ENCODE measurements at places on chromosomes 5 and 9.

- no peaks in the 10 kb centered on the region for H3K4me1 ChIP-seq
- no peak overlapping the region for H3K4me3 ChIP-seq
- H3K36me3 ChIP-seq = no peaks in the 10 kb centered on the region
- no peak for DNase-seq
- H3K27me3 ChIP-seq = no peaks in the 10 kb centered on the region
These were observed 42.3 kb upstream of the MUSK start for GRCh38 chr9:110626101-110626829.

- peaks cover 14% of the 10 kb centered on the region for H3K4me1 ChIP-seq
- no peaks in the 10 kb centered on the region for H3K27me3 ChIP-seq
- peak overlapping the region; percentile 42 for H3K4me3 ChIP-seq
- peaks cover 10% of the 10 kb centered on the region for H3K36me3 ChIP-seq
These were observed 106.2 kb downstream of the ZNF354C start for GRCh38 chr5:179166171-179166885.

- peaks cover 12% of the 10 kb centered on the region for H3K4me1 ChIP-seq
- H3K36me3 ChIP-seq = no peaks in the 10 kb centered on the region
- DNase-seq = no peak
- no peak overlapping the region for H3K4me3 ChIP-seq
- H3K27me3 ChIP-seq = peaks cover 12% of the 10 kb centered on the region
These were observed 2.0 kb downstream of the RASGEF1C start for GRCh38 chr5:180206993-180207392.

GRCh38 chr9:116900543-116900942 is 213.4 kb downstream of the TRIM32 start:
- no peaks in the 10 kb centered on the region for H3K36me3 ChIP-seq
- no peak for DNase-seq
- H3K4me3 ChIP-seq = no peak overlapping the region
- H3K27ac ChIP-seq = no peak overlapping the region
- no peaks in the 10 kb centered on the region for H3K27me3 ChIP-seq

DNA sequence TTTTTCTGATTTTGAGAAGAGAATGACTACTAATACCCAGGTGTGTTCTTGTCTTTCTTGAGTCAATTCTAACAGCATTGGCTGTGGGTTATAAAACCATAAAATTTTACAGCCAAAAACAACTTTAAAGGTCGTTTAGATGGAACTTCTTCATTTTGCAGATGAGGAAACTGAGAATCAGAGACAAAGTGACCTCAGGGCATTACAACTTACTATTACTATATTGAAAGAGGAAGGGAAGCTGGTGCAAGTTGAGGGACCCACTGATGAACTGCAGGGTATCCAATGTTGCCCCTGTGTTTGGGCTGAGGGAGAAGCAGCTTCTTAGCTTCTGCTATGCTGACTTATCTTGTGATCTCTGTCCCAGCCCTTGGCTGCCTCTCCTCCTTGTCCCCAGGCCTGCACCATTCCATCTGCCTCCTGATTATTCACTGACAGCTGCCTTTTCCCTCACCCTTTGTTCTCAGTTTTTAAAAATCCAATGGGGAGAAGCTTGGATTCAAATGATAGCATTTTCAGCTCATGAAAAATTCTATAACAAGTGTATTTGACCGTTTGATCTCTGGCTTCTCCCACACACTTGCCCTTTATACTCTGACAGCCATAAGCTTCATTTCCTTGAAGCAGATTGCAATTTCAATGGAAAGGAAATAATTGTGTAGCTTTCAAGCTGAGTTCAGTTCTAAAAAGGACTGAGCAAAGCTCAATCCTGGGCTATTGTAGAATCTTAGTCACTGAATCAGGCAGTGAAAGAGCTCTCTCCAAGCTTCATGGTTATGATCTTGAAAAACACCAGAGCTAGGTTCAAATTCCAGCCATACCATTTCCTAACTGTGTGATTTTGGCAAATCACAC is 68.5 kb downstream of the TMC1 start:
- H3K27me3 ChIP-seq = no peaks in the 10 kb centered on the region
- peak overlapping the region; percentile 7 for H3K27ac ChIP-seq
- H3K4me1 ChIP-seq = peaks cover 56% of the 10 kb centered on the region
- no peak for DNase-seq
- H3K4me3 ChIP-seq = no peak overlapping the region
- H3K36me3 ChIP-seq = no peaks in the 10 kb centered on the region

- no peaks in the 10 kb centered on the region for H3K36me3 ChIP-seq
- no peak overlapping the region for H3K27ac ChIP-seq
- H3K4me1 ChIP-seq = no peaks in the 10 kb centered on the region
- no peaks in the 10 kb centered on the region for H3K27me3 ChIP-seq
These were observed 28.6 kb upstream of the GTF2H2C start for GRCh38 chr5:69531406-69531801.

- H3K27ac ChIP-seq = peak overlapping the region; percentile 75
- no peaks in the 10 kb centered on the region for H3K27me3 ChIP-seq
- no peaks in the 10 kb centered on the region for H3K4me1 ChIP-seq
- H3K36me3 ChIP-seq = no peaks in the 10 kb centered on the region
These were observed 511 bp upstream of the SPDL1 start for GRCh38 chr5:169583101-169583423.

DNA sequence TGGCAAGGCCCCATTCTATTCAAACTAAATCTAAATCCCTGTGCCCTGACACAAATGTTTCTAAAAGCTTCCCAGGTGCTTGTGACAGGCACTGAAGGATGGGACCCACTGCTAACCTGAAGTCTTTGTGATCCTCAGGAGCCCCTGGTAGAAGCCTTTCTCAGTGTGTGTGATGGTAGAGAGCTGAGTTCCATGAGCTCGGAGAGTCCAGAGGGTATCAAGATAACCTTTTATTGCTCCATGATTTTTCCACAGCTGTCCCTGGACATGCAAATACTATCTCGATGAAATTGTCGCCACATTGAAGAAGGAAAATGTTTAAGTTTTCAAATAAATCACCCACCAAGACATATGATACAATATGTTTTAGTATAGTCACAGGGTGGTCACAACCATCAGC is 7.7 kb downstream of the CAST start:
- H3K36me3 ChIP-seq = no peaks in the 10 kb centered on the region
- no peak for DNase-seq
- H3K4me1 ChIP-seq = peaks cover 4% of the 10 kb centered on the region
- no peaks in the 10 kb centered on the region for H3K27me3 ChIP-seq
- H3K4me3 ChIP-seq = no peak overlapping the region

DNA sequence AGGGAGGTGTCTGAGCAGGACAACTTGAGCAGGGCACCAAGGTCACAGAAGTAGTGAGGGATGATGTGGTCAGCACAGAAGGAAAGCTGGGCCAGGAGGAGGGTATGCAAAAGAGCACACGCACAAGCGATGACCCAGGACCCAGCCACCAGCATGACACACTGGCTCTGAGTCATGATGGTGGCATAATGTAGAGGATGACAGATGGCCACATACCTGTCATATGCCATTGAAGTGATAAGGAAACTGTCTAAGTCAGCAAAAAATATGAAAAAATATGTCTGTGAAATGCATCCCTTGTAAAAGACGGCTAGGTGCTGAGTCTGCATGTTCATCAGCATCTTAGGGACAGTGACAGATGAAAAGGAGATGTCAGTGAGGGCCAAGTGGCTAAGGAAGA is 380 bp downstream of the OR1J1 start:
- no peak overlapping the region for H3K27ac ChIP-seq
- no peaks in the 10 kb centered on the region for H3K36me3 ChIP-seq
- H3K4me1 ChIP-seq = no peaks in the 10 kb centered on the region
- H3K4me3 ChIP-seq = no peak overlapping the region
- DNase-seq = no peak

DNA sequence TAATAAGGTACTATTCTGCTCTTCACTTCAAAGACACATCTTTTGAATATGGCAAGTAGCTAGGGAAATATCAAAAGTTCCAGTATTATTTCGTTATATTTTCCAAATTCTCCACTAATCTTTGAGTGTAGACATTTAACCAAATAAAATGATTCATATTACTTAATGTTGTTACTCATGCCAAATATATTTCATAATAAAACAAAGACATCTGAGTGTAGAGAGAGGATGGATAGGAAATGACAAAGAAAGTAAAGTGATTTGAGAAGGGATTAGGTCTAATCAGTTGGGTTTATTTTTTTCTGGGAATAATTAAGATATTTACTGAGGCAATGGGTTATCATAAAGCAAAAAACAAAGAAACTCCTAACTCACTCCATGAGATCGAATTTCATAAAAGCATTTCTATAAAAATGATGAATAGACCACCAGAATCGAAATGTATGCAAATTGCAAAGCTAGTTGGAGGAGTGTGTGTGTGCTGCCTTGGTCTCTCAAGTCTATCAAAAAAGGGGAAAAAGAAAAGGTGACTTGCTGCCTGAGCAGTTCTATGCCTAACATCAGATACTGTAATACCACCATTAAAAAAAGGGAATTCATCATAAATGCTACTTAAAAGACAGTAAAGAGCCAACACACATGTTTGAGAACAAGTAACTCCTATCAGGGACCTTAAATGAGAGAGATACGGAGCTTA is 255.5 kb downstream of the PDE4D start:
- H3K36me3 ChIP-seq = no peaks in the 10 kb centered on the region
- H3K27me3 ChIP-seq = no peaks in the 10 kb centered on the region
- no peak for DNase-seq
- no peaks in the 10 kb centered on the region for H3K4me1 ChIP-seq
- H3K4me3 ChIP-seq = no peak overlapping the region
- no peak overlapping the region for H3K27ac ChIP-seq

- H3K27me3 ChIP-seq = no peaks in the 10 kb centered on the region
- no peak for DNase-seq
- H3K4me1 ChIP-seq = no peaks in the 10 kb centered on the region
These were observed 65.0 kb upstream of the DAP start for GRCh38 chr5:10825897-10826644.

GRCh38 chr9:135030566-135031226 is 56.8 kb upstream of the OLFM1 start:
- H3K4me3 ChIP-seq = no peak overlapping the region
- H3K27me3 ChIP-seq = no peaks in the 10 kb centered on the region
- no peak overlapping the region for H3K27ac ChIP-seq
- no peak for DNase-seq

GRCh38 chr9:128056086-128056485 is 11.0 kb downstream of the NAIF1 start:
- peaks cover under 1% of the 10 kb centered on the region for H3K36me3 ChIP-seq
- H3K4me3 ChIP-seq = no peak overlapping the region
- peaks cover 44% of the 10 kb centered on the region for H3K4me1 ChIP-seq
- DNase-seq = no peak
- peak overlapping the region; percentile 86 for H3K27ac ChIP-seq

GRCh38 chr9:109579191-109579948 is 81.3 kb upstream of the PTPN3 start:
- no peak for DNase-seq
- H3K4me3 ChIP-seq = no peak overlapping the region
- no peaks in the 10 kb centered on the region for H3K27me3 ChIP-seq
- H3K36me3 ChIP-seq = no peaks in the 10 kb centered on the region
- no peaks in the 10 kb centered on the region for H3K4me1 ChIP-seq
- H3K27ac ChIP-seq = no peak overlapping the region

DNA sequence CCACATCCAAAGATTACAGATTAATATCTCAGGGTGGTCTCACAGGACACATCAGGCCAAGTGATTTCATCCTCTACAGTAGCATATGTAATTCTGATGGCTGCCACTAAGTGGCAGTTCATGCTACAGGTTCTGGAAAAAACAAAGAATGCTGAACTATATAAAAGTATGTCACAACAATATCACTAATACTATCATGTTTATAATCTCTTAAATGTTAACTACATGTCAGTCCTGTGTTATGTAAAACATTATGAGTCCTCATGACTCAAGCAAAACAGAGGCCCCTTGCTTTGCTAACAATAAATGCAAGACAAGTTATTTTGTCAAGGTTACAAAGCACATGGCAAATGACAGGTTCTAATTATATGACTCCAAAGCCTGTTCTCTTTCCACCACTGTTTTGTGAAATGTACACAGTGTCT is 233.2 kb downstream of the FBXL17 start:
- no peak overlapping the region for H3K4me3 ChIP-seq
- DNase-seq = no peak
- no peaks in the 10 kb centered on the region for H3K4me1 ChIP-seq
- no peaks in the 10 kb centered on the region for H3K27me3 ChIP-seq
- no peak overlapping the region for H3K27ac ChIP-seq

Measured in tibial nerve (tissue), 4 donors.